ENCODE measurements at places on chromosomes 6 and 20. TPM values are rescaled to one million over a fixed set of nuclear protein-coding genes. Genes with fewer than 3 reads are reported as not detected.

Gene FAM162B
- 9.1 TPM for polyA plus RNA-seq

- DNase-seq = no peak
Measured at GRCh38 chr20:35902545-35902941, 51.8 kb downstream of the SCAND1 start.

- no peak for DNase-seq
Measured at GRCh38 chr6:100614386-100614785, 149.7 kb upstream of the SIM1 start.

Gene TP53TG5
- 1.6 TPM for polyA plus RNA-seq

DNA sequence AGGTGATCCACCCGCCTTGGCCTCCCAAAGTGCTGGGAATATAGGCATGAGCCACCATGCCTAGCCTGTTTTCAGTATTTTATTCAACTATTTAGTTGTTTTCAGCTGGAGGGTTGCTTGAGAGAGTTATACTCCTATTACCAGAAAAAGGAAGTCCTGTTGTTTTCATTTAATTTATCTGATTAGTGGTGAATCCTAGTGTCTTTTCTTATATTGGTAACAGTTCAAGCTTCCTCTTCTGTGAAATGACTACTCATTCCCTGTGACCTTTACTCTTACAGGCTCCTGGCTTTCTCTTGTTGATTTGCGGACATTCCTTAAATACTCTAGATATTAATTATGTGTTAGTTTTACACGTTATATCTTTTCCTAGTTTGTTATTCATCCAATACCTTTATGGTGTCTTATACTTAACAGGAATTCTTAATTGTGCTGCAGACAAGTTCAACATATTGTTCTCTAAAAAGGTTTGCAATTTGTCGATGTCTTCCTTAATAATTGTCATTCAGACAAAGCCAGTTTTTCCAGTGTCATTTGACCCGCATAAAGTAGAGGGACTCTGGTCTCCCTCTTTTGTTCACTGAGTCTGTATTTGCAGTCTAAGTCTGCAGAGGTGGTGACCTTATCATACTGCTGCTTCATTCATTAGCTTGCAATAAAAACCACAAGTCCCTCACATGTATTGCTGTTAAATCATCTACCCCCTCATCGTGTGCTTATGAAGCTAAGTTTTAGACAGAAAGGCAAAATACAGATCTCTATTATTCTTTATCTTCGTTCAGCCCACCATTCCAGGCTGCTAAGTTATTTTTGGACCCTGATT is 51.4 kb downstream of the ZBTB9 start:
- no peak for DNase-seq

DNA sequence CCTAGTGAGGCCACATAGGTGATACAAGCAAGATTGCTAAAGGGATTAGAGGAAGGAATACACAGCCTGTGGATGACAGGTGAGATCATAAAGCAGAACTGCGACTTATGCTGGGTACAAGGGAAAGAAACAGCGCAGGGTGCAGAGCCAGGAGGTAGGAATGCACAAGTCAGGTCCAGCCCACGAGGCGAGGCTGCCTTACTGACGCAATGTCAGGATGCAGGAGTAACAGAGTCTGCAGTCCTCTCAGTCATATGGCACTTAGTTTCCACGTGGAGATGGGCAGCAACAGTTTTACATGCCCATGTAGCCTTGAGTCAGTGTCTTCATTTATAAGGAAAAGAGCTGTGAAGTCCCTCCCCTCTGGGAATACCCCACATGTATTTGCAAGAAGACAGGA is 210.9 kb downstream of the SYNE1 start:
- no peak for DNase-seq

DNA sequence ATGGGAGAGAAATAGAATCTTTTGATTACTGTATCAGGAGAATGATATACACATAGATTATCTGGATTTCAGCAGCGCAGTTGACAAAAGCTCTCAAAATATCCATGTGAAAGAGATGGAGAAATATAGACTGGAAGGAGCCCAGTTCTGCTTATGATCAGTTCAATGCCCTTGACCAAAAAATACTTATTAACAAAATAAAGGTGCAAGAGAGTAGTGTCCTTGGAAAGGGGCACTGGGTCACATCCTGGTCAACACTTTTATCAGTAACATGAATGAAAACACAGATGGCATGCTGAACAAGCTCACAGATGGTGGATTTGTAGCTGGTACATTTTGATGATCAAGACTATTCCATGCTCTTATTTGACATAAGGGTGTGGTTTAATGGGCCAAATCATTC is 63.9 kb upstream of the PLEKHG1 start:
- DNase-seq = no peak

GRCh38 chr6:84847390-84848160 is 83.2 kb upstream of the TBX18 start:
- no peak for DNase-seq

- DNase-seq = no peak
Measured at GRCh38 chr6:55518529-55519060, 60.4 kb downstream of the HMGCLL1 start.

DNA sequence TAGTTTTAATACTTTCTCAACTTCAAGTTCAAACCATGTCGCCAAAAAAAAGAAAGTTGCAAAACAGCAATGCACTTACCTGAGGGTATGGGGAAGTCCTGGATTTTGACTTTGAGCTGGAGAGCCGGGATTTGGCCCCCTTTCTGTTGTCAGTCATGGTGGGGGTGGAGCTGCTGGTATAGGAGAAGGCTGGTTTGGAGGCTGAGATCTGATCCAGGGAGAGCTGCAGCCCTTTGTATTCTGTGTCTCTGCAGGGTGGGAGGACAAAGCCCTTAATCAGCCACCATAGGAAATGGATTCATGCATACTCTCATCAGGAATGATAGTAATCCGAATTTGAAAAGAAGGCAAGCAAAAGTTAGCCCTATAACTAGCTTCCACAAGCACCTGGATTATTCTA is 44.0 kb downstream of the SIM1 start:
- no peak for DNase-seq

DNA sequence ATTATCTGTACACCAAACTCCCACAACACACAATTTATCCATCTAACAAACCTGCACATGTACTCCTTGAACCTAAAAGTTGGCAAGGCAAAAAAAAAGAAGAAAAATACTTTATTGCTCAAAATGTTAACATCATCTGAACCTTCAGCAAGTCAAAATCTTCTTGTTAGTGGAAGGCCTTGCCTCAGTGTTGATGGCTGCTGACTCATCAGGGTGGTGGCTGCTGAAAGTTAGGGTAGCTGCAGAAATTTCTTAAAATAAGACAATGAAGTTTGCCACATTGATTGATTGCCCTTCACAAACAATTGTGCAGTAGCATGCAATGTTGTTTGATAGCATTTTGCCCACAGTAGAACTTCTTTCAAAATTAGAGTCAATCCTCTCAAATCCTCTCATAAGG is 2.7 kb upstream of the WFDC11 start:
- no peak for DNase-seq

Gene EFCAB8
- polyA plus RNA-seq = 0.20 TPM

- DNase-seq = no peak
Measured at GRCh38 chr6:111767752-111768430, 105.4 kb downstream of the FYN start.

GRCh38 chr6:166998256-166999144 is 697 bp upstream of the CEP43 start:
- no peak for DNase-seq

- DNase-seq = no peak
Measured at GRCh38 chr6:36268478-36269275, 1.2 kb upstream of the PNPLA1 start.

DNA sequence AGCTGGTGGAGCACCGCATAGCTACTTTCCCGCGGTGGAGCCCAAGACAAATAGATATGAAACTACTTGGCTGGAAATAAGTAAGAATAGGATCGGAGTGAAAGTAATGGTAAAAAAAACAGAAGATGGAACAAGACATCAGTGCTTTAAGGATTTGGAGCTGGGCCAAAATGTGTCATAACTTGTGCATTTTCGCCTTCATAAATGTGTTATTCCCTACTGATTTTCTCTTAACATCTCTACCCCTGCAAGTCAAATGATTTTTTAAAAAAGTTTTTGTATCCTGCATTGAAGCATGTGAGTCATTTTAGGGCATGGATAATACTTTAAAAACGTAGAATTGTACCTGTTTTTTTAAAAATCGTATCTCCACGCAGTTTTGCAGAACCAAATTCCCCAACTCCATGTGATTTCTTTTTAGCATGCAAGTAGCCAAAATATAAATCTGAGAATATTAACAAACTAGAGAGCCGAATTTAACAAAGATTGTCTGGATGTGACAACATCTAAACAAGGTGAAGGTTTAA is 882 bp upstream of the FAM184A start:
- no peak for DNase-seq

DNA sequence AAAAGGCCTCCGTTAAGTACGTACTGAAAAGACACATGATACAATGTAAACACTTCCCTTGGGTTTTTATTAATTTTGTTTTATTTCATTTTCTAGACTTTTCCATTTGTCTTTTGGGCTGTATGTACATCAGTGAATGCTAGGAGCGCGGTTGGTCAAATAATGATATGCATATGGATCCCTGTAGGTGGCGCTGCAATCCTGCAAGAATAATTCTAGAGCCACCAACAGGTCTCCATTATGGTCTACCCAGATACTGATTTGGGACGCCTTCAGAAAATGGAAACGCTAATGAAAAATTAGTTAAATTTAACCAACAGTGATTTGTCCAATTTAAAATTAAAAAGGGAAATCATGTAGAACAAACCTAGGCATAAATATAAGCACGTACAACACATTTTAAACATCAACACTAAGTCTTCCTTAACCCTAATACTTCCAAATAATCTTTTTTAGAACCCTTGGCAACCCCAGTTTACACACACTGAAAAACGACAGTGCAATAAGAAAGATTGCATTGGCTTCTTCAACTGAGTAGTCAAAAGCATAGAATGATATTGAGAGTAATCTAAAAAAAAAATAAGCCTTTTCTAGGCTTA is 433.5 kb downstream of the RFPL4B start:
- peak; percentile 64 for DNase-seq

DNA sequence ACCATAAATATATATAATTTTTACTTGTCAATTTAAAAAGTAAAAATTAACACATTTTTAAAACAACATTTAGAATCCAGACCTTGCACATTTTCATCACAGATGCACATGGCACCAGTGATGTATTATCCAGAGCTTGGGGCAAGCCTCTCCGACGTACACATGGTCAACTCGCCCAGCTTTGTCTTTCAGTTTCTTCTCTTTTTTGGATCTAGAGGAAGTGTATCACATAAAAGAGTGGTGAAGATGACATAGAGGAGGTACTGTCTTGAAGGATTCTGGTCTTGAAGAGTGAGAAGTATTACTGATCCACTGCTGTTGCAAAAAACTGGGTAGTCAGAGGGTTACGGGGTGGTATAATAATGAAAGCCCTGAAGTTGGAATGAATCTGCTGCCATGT is 46.9 kb upstream of the TAB2 start:
- no peak for DNase-seq

Gene HLA-F
- polyA plus RNA-seq = 4.9 TPM

GRCh38 chr6:2952557-2953095 is 18.7 kb downstream of the SERPINB6 start:
- peak; percentile 64 for DNase-seq

DNA sequence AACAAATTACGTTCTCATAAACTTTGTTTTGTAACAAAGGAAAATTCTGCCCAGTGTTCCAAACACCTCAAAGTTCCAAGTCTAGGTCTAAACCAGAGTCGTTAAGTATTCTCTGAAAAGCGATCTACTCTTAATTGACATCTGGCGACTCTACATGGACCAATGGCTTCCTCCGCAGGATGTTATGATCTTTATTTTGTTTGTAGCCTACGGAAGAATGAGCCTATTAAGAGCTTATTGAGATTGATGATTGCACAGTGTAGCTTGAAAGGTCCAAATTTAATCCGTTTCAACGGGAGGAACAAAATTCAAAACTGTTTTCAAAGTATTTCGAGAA is 61.1 kb downstream of the FAM217A start:
- peak; percentile 44 for DNase-seq

Gene EYS
- 0.66 TPM for polyA plus RNA-seq

Gene GSTA2
- not detected for polyA plus RNA-seq

DNA sequence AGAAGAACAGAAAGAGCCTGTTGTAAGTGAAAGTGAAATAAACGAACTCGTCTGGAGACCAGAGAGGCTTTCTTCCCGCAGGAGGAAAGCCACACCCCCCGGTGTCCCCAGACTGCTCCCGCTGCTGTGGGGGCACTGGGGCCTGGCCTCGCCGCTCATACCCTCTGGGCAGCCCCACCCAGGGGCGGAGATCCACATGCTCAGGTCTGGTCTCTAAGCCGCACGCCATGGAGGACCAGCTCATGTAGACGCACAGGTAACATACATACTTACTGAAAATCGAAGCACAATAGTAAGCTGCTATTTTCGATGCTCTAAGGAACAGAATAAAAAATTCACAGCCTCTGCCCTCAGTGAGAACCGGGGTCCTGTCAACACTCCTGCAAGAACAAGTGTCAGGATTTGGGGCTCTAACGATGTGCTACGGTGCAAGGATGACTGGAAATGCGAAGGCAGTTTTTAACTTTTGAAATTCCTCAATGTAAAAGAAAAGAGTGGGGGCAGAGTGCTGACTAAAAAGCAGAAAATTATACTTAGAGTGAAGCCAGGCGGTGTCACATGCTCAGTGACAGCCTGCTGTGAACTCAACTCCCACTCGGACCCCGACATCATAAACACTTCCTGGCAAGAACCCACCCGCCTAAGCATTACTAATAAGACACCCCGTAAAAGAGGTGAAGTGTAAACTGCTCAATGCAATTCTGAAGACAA is 110.5 kb downstream of the IRF4 start:
- DNase-seq = no peak

DNA sequence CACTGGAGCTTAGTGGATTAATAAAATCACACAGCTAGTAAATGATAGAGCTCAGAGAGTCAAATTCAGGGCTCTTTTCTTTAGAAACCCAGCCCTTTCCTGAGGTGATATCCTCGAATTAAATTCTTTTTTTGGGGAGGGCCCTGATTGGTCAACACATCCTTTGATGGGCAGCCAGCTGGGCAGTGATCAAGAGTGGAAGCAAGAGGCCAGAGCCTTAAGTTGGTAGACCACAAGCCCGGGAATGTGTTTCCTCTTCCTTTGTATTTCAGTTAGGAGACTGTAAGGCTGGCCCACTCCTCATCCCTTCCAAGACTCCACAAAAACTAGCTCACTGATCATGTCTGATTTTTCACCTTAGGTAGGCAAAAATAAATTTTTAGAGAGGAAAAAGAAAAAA is 640.5 kb downstream of the DHX35 start:
- no peak for DNase-seq

- DNase-seq = no peak
Measured at GRCh38 chr6:7868926-7869325, 41.7 kb downstream of the TXNDC5 start.

Gene GRM1
- polyA plus RNA-seq = 0.11 TPM

Gene SYS1
- polyA plus RNA-seq = 31.8 TPM

GRCh38 chr6:113857556-113858479 is 673 bp downstream of the MARCKS start:
- peak; percentile 40 for DNase-seq
